ENCODE measurements at places on chromosomes 1 and 21.
A peak's percentile ranks its signal among the peaks of the same experiment; 100 is the strongest.

DNA sequence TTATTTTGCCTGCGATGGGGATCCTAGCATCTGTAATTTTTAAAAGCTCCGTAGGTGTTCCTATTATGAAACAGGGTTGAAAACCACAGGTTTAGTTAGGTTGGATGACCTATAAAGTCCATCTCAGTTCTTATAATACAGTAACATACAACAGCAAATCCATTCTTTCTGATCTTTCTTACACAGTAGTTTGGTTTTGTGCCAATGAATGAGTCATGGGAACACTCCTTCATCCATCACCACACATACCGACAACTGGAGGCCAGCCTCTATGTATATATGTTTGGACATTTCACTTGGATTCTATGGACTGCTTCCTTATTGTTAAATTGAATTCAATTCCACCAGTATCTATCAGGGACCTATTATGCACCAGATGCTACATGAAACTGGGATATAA lies 118.4 kb upstream of the L1TD1 start:
- no peak for DNase-seq

- DNase-seq = no peak
These were observed 777 bp downstream of the LRRC41 start for GRCh38 chr1:46302641-46303037.

- no peak for DNase-seq
These were observed 1.6 kb upstream of the S100A6 start for GRCh38 chr1:153537376-153537730.

DNA sequence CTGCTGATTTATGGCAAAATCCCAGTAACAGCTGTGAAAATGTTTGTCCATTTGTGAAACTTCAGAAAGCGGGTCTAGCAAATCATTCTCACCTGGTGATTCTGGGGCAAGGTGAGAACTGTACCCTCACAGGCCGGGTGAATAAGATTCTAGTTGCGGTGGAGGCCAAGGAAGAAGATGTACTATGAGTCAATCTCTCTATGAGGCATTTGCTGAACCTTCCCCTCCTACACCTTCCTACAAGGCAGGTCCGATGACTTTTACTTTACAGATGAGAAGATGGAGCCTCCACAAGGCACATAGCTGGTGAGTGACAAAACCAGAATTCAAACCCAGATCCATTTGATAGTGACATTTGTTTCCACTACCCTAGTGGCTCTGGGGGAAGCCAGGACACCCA lies 72.7 kb downstream of the BACH1 start:
- no peak for DNase-seq

DNA sequence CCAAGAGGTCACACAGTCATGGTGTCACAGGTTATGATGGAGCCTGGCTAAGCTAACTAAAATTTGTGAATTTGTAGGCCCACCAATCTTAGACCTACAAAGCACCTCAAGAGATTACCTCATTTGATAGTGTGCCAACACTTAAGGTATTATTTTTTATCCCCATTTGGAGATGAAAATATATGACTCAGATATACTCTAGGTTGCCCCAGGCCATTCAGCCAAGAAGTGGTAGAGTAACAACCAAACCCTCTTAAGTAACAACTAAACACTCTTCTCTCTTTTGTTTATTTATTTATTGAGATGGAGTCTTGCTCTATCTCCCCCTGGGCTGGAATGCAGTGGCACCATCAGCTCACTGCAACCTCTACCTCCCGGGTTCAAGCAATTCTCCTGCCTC lies 14.3 kb downstream of the NPL start:
- no peak for DNase-seq

DNA sequence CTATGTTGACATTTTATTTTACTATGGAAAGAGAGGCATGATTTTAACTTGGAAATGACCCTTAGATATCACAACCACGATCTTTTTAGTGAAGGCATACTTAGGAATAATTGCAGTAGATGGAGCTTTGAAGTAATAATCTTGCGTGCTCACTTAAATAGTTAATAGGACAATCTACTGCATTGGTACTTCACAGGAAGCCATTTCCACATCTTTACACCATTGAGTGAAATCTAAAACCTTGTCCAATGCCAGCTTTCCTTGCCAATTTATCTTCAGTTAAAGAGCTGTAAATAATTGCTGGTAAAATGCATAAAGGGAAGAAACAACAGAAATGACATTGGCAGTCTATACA lies 586.3 kb downstream of the ADGRL2 start:
- DNase-seq = no peak

GRCh38 chr1:94579876-94580294 lies 38.3 kb upstream of the F3 start:
- no peak for DNase-seq

- no peak for DNase-seq
These were observed 351.9 kb downstream of the S1PR1 start for GRCh38 chr1:101588677-101589076.

DNA sequence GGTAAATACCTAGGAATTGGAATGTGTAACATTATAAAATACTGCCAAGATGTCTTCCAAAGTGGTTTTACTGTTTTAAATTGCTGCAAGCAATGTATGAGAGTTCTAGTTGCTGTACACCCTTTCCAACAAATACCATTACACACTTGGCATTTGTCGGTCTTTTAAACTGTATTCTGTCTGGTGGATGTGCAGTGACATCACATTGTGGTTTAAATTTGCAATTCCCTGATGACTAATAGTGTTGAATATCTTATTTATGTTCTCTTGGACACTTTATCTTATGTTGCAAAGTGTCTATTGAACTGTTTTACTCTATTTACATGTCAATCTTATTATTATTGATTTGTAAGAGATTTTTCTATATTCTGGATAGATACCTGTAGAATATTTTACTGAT lies 561.2 kb upstream of the B3GALT2 start:
- no peak for DNase-seq

GRCh38 chr1:67552336-67552759 lies 122.1 kb upstream of the SERBP1 start:
- DNase-seq = no peak

GRCh38 chr1:231541842-231542241 lies 13.4 kb downstream of the TSNAX start:
- no peak for DNase-seq

- DNase-seq = no peak
These were observed 143.9 kb upstream of the DNAH14 start for GRCh38 chr1:224785622-224786021.

GRCh38 chr21:26850116-26850643 lies 5.0 kb upstream of the ADAMTS1 start:
- no peak for DNase-seq

GRCh38 chr1:233242827-233243483 lies 52.6 kb downstream of the PCNX2 start:
- no peak for DNase-seq

- peak; percentile 66 for DNase-seq
These were observed 25.5 kb upstream of the IFNAR1 start for GRCh38 chr21:33299181-33299752.

- DNase-seq = peak; percentile 65
These were observed 19.9 kb upstream of the IFNGR2 start for GRCh38 chr21:33383056-33383888.

- no peak for DNase-seq
These were observed 89.5 kb upstream of the DPH5 start for GRCh38 chr1:101115112-101115511.

GRCh38 chr1:119318466-119319309 lies 49.9 kb upstream of the HAO2 start:
- no peak for DNase-seq

DNA sequence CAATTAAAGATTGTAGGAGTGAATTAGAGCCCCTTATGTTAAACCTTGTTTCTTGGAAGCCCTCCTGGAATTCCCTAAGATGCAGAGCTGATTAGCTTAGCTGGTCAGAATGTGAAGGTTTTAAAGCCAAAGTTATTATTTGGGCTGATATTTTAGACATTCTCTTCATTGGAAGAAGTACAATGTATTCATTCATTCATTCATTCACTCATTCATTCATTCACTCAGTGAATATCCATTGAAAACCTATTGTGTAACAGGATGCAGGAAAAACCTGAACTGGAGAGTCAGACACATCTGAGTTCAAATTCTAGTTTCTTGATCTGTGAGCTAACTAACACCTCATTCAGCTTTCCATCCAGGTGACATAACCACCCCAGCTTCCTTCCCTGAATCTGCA lies 29.7 kb downstream of the DDR2 start:
- DNase-seq = no peak

GRCh38 chr1:5456090-5456811 lies 536.0 kb downstream of the NPHP4 start:
- DNase-seq = no peak

- no peak for DNase-seq
These were observed 355.7 kb upstream of the DUSP10 start for GRCh38 chr1:222097588-222097987.

DNA sequence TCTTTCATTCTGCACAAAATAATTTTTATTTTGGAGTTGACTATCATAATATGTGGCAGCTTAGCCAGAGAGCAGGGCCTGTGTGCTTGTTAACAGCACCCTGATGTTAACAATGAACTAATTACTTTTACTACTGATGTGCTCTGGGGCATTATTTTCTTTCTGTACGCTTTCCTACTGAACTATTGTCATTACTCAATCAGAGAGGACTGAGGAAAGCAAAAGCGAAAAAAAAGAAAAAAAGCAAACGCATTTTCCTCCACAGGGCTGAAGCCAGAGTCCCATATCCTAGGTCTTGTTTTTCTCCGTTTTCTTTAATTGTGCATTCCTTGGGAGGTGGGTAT lies 221.2 kb downstream of the TTLL7 start:
- no peak for DNase-seq

DNA sequence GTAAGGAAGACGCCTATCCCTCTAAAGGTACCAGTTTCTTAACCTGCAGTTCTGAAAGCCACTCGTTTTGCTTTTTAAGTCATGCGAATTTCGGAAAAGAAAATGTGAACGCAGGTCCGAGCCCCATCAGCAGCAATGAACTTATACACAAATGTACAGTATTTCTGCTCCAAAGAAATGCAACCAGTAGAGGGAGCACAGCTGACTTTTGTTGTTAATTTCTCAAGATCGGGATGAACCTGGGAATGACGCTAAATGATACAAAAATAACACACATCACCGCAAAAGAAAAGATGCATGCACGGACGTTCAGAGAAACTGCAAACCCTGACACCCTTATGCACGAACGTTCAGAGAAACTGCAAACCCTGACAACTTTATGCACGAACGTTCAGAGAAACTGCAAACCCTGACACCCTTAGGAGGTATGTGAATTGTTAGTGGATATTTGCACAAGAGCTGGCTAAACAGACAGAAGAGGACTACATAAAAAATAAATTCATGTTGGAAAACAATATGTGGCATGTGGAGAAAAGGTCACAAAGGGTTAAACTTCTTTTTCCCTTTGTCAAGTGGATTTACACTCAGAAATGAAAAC lies 3.5 kb upstream of the TIAM1 start:
- DNase-seq = no peak

GRCh38 chr1:51569284-51570062 lies 47.4 kb upstream of the OSBPL9 start:
- DNase-seq = peak; percentile 67

DNA sequence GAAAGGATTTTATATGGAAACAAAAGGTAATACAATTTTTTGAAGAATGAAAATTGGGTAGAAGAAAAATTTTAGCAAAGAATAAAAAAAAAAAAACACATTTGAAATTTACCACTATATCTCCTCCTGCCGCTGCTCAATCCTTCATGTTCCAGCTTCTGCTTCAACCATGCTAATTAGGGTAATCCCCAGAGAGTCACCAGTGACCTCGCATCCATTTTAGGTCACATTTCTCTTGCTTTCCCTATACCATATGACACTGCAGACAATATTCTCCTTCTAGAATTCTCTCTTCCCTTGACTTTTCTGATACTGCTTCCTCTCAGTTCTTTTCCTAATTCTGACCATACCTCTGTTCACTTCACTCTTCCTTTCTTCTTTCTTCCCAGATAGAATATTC lies 237.1 kb downstream of the USH2A start:
- DNase-seq = no peak

- peak; percentile 38 for DNase-seq
These were observed 40.1 kb upstream of the HMCN1 start for GRCh38 chr1:185694081-185694480.

DNA sequence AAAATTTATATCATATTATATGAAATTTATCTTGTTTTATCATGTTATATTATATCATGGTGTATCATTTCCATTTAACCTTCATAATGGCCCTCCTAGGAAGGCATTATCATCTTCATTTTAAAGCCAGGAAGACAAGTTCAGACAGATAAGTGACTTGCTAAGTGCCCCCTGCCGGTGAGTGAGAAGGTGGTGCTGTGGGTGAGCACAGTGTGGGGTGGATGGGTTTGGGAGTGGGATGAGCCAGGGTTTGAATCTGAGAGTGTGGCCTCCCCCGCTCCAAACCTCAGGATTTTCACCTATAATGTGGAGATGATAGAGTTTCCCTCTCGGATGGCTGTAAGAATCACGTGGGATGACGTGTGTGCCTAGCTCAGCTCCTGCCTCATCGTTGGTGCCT lies 108.7 kb upstream of the IGSF21 start:
- DNase-seq = no peak

GRCh38 chr1:61085206-61085982 lies 3.0 kb downstream of the NFIA start:
- no peak for DNase-seq

DNA sequence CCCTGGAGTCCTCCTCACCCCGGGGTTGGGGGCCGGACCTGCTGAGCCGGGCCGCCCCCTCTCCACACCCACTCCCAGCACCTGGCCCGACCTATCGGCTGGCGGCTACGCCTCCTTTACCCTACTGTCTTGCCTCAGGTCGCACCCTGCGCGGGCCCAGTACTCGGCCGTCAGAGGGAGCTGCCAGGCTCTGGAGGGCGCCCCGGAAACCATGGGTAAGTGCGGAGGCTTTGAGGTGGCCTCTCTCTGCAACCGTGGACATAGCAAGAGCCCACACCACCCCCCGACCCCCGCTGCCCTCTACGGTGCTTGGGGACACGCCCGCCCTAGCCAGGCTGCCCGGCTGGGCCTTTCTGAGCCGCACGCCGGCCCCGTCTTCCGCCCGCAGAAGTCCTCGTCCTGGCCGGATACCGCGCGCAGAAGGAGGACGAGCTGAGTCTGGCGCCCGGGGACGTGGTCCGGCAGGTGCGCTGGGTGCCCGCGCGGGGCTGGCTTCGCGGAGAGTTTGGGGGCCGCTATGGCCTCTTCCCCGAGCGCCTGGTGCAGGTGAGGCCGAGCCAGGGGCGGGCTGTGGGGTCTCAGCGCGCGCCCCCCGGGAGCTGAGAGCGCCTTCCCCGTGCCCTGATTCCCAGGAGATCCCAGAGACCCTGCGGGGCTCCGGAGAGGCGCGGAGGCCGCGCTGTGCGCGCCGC lies at the start of gene SH3D21:
SH3D21 (plus strand) TSS at position 159 of the 692 bp plus-strand sequence; CDS start at position 212, 53 bp downstream.
- DNase-seq = peak; percentile 31

DNA sequence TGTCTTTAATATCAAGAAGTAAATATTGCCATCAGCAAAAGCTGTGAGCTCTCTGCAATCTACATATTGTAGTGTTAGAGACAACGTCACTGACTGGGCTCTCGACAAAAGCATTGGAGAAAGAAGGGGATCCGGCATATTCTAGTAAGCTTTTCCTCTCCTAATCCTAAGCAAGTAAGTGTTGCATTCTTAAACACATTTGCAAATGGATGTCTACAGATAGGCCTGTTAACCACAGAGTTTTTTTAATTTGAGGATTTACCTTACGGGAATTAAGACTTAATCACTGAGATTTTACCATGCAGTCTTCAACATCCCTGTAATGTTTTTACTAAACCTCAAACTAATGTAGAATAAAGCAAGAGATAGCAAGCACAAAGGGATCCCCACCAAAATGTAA lies 426.5 kb upstream of the CAMK1G start:
- DNase-seq = no peak

Measured in CD4-positive, alpha-beta T cell treated with Interleukin-6 at 100 ng/mL for 8 hours (primary cell).